Left ventricle myocardium superior (tissue), 1 donor: ENCODE measurements at places on chromosomes 12 and 14. TPM values are rescaled to one million over a fixed set of nuclear protein-coding genes. Genes with fewer than 3 reads are reported as not detected.

Gene NAV3
- total RNA-seq = 3.3 TPM

Gene RD3L
- 29.8 TPM for total RNA-seq

Gene FOXA1
- total RNA-seq = not detected

Gene PIP4P1
- total RNA-seq = 17.7 TPM

Gene ANAPC7
- total RNA-seq = 31.8 TPM

Gene ACOT2
- 217 TPM for total RNA-seq

Gene ASCL1
- total RNA-seq = not detected

Gene NR1H4
- not detected for total RNA-seq

Gene DAO
- total RNA-seq = not detected

Gene HOXC4
- total RNA-seq = not detected

Gene FOXM1
- 0.79 TPM for total RNA-seq

Gene MANSC1
- 8.4 TPM for total RNA-seq

Gene C2CD5
- 25.4 TPM for total RNA-seq

Gene IGF1
- 6.4 TPM for total RNA-seq

Gene FGF23
- not detected for total RNA-seq

Gene NDRG2
- 315 TPM for total RNA-seq

Gene SRGAP1
- total RNA-seq = 2.6 TPM

Gene CDCA3
- total RNA-seq = 0.32 TPM

Gene KRT77
- not detected for total RNA-seq

Gene ALDH1L2
- 2.5 TPM for total RNA-seq

Gene CDK2
- total RNA-seq = 8.4 TPM

Gene MMP17
- total RNA-seq = 0.47 TPM

Gene KRT6C
- total RNA-seq = not detected

Gene NGDN
- 18.6 TPM for total RNA-seq

Gene DIO3
- total RNA-seq = 0.15 TPM

Gene A2ML1
- total RNA-seq = not detected

Gene SMARCC2
- total RNA-seq = 81.4 TPM

Gene CPNE6
- not detected for total RNA-seq

Gene SLC25A3
- 1,843 TPM for total RNA-seq

Gene PLBD1
- 24.7 TPM for total RNA-seq

Gene C14orf132
- 2.4 TPM for total RNA-seq

Gene PLEKHG7
- total RNA-seq = not detected

Gene RNU6-7
- total RNA-seq = not detected
